ENCODE measurements at places on chromosomes 16 and 17. TPM values are rescaled to one million over a fixed set of nuclear protein-coding genes. Genes with fewer than 3 reads are reported as not detected.

DNA sequence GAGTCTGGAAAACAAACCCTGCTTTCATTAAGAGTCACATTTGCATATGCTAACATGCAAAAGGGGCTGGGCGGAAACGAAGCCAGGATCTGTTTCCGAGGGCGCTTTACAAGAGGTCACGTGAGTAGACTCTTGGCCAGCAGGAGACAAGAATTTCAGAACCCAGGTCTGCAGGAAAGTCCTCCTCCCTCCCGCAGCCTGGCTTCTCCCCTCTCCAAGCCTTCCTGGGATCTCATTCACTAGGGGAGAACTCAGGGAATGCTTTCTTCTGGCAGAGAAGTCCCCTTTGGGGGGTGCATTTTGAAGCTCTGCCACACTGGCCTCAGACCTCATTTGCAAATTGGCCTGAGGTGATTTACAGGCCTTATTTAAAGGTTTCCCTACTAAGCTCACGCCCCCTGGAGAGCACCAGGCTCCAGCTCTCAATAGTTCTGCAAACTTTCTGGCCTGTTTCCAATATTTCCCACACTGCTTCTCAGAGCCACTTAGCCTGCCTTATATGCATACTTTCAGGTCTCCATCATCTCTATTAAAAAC lies 57.2 kb upstream of the CACNG5 start:
- peak; percentile 22 for DNase-seq

GRCh38 chr17:27938241-27938640 lies 45.1 kb upstream of the LYRM9 start:
- DNase-seq = no peak

DNA sequence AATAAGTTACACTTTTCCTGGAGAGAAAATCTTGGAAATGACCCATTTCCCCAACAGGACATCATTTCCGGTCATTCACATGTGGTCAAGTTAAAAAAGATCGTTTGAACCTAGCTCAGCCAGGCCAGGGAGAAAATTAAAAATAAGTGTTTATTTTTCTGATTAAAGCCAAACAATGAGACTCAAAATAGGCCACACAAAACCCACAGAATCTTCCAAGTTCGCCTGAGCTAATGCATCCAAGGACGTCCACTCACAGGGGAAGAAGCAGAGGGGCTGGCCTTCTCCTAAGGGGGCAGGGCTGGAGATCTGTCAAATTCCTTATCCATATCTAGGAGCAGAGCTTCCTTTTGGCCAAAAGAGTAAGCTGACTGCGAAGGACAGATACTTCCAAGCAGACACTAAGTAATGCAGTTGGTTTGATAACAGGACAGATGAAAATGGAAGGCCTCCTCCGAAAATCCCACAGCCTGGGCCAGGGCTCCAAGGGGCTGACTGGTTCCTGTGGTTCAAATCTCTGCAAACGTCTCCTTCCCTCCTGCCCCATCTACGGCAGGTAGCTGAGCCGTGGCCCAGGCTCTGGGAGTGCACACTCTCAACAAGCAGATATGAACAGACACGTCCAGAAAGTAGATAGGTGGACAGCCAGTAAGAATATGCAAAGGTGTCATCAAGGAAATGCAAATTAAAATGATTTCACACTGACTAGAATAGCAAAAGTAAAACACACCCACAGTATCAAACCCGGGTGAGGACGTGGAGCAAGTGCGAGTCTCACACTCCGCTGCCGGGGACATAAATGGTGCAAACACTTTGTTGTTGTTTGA lies 98.5 kb downstream of the MRM3 start:
- peak; percentile 60 for DNase-seq

- peak; percentile 40 for DNase-seq
Observed at GRCh38 chr17:19339341-19339815, 23.1 kb downstream of the B9D1 start.

DNA sequence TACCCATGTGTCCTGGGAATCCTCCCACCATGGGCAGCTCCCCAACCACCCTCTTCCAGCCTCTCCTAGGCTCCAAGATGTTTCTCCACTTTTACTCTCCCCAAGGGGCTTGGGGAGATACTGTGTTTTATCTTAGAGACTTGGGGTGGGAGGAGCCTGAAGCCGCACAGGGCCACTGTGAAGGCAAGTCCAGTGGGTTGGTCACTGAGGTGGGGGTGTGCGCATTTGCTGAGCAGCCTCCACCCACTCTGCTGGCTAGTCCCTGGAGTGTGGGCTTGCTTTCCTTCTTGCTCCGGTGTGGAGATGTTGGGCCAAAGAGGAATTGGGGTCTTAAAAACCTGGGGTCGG lies 4.1 kb upstream of the CLDN9 start:
- no peak for DNase-seq

DNA sequence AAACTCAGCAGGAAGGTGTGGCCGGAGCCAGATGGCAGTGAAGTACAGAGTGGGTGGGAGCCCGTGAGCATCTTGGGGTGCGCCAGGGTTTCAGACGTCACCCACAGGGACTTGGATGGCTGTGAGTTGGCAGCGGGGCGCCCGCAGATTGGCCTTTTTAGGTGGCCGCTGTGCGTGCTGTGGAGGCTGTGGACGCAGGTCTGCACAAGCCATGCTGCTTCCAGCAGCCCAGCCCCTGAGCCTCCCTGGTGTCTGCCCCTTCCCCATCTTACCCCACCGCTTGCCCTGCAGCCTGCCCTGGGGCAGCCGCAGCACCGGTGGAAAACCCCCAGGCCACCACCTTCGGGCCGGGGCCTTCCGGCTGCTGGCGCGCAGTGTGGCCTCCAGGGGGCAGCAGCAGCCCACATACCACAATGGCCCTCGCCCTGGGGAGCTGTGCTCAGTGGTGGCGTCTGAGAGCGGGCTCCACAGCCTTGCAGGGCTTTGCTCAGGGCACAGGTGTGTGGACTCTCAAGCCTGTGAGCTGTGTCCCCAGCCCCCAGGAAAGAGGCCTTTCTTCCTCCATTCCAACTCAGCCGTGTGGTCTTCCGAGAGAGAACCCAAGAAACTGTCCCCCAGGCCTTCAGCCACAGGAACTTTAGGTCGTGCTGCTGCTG lies 11.8 kb downstream of the ENDOV start:
- DNase-seq = peak; percentile 58

DNA sequence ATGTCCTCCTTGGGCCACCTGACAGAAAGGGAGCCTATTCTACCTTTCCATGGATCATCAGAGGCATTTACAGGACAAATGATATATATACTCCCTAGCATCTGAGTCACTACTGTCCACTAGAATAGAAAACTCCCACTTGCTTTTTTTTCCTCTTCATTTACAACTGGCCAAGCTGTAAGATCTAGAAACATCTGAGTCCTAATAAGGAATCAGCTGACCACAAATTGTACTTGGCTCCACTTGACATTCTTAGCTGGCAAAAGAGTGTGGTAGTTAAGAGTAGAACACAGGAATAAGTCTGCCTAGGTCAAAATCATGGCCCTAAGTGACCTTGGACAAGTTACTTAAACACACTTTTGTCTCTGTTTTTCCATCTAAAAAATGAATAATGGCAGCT lies 5.2 kb downstream of the RUSF1 start:
- no peak for DNase-seq

GRCh38 chr17:71824671-71825070 lies 296.1 kb upstream of the SOX9 start:
- DNase-seq = no peak

The ARL16 gene
- 26.4 TPM for total RNA-seq
